Stimulated activated CD4-positive, alpha-beta T cell treated with anti-CD3 and anti-CD28 coated beads, Interleukin-2, amount 100 ng/mL, for 4 hours (primary cell): ENCODE measurements at places on chromosomes 2 and 18.

DNA sequence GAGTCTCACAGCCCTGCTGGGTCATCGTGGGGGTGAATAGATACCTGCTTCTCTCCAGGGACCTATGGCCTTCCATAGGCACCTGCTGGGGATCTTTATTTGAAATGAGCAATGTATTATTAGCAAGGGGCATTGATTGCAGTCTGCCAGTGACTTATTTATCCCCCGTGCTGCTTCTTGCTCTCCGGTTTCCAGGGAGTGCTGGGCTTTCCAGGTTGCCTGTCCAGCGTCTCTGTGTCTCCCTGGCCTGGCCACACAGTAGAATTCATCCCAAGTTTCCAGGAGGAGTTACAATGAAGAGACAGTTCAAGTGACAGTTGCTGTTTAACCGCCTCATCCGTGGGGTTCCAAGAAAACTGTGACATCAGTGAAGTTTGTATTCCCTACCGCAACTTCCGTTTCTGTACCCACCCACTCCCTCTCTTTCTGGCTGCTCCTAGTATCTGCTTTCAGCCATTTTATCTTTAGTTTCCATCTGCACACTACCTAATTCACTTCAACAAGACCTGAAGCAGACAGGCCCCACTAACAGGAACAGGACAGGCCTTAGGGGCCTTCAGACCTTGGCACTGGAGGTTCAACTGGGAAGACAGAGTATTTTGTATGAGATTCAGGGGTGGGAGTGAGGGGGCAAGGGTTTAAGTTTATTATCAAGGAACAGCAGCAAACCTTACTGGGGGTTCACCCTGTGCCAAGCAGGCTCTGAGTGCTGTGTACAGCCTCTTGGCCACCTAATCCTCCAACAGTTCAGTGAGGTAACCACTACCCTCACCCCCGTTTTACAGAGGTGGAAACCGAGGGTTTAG is 134.8 kb downstream of the PRKCE start:
- DNase-seq = no peak

DNA sequence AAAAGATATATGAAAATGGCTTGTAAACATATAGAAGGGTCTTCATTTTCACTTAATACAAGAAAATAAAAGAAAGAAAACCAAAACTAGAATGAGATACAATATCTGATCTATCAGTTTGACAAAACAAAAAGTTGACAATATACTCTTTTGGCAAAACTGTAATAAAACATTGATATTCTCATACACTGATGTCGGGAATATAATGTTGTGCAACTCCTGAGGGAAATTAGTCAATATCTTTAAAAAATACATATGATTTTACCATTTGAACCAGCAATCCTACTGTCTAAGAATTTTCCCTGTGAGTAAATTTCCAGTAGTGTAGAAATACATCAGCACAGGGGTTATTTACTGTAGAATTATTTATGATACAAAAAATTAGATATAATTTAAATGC is 336.1 kb upstream of the FSIP2 start:
- DNase-seq = no peak

DNA sequence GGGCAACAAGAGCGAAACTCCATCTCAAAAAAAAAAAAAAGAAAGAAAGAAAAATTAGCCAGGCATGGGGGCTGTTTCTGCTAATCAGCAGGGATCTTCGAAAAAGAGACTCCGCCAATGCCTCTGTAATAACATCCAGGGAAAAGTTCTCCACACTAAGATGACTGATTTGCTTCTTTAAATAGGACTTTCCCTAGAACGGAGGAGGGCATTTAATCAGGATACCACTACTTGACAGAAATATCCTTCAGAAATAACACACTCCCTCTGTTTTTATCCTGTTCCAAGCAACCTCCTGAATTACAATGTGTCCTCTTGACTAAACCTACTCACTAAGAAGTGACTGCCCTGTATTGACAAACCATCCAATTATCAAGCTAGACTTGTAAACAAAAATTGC is 21.7 kb downstream of the REV1 start:
- DNase-seq = no peak

- no peak for DNase-seq
Measured at GRCh38 chr18:51907687-51908597, 432.1 kb upstream of the DCC start.

GRCh38 chr2:63740943-63741342 is 100.8 kb upstream of the UGP2 start:
- DNase-seq = no peak

DNA sequence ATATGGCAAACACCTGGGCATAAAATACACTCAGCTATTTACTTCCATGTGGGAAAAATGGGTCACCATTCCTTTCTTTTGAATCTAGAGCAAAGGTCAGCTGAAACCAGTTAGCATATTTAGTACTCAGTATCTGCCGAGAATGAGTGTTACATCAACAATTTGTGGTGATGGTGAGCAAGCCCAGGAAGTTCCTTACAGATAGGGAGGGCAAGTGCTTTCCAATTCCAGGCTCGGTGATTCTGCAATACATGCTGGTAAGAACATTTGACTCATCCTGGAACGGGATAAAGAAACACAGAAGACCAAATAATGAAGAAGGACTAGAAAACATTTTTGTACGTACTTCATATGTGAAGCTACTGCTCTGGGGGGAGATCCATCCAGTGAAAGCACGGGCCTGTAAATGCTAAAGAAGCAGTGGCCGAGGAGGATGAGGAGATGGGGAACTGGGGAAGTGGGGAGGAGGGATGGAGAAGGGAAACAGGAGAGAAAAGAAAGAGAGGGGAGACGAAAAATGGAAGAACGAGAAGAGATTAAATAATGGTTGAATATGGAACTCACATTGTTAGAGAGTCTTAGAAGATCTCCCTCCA is 251.9 kb downstream of the TTC32 start:
- DNase-seq = no peak

DNA sequence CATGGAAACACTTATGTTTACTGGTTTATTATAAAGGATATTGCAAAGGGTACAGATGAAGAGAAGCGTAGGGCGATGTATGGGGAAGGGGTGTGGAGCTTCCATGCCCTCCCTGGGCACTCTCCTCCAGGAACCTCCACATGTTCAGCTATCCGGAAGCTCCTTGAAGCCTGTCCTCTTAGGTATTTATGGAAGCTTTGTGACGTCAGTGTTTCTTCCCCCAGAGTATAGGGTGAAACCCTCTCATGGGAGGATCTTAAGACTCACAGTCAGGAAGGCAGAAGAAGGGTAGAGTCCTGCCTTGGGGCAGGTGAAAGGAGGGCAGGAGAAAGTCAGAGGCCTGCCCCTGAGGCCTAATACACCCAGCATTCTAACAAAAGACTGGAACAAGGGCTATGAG is 61.3 kb upstream of the CREB1 start:
- no peak for DNase-seq

DNA sequence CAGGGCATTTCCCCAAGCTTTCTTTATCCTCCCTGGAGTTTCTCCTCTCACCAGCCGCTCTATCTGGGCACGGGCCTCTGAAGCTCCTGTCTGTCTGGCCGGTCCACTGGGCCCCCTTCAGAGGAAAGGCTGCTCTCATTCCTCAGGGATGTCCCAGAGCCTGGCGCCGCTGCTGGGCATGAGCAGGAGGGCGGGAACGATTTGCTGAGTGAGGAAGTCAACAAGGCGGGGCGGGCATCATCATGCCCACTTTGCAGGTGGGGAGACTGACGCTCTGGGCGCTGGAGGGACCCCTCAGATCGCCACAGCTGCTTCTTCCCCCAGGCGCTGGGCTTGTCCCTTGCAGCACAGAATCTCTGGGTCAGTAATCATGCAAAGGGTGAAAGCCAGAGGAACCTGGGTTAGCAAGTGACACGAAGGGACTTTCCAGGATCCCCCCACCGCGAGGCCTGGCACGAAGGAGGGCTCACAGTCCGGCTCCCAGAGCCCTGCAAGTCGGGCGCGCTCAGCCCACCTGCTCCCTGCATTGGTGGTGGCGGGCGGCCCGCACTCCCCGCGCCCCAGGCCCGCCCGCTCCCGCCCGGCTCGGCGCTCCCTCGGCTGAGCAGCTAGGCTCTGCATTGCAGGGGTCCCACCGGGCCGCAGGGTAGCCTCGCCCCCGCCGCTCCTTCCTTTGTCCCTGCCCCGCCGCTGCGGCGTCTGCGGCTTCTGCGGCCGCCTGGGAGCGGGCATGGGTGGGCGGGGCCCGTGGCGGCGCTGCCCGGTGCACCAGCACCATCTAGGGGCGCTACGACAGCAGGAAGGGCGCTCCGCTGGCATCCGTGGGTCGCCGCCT is 157.8 kb downstream of the CYRIA start:
- no peak for DNase-seq

- DNase-seq = no peak
Measured at GRCh38 chr2:177078416-177078815, 134.2 kb upstream of the HNRNPA3 start.

DNA sequence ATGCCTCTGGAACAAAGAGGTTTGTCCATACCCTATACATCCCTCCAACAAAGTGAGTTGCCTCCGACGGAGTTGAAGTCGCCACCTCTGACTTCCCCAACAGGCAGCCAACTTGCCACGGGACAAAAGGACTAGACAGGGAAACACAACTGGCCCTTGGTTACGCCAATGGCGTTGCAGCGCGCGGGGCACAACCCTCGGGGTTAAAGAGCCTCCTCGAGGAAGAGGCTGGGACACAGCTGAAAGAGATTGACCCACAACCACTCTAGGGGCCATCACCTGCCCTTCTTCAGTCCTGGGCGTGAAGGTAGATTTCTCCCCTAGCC is 545 bp downstream of the GTF3C2 start:
- no peak for DNase-seq

DNA sequence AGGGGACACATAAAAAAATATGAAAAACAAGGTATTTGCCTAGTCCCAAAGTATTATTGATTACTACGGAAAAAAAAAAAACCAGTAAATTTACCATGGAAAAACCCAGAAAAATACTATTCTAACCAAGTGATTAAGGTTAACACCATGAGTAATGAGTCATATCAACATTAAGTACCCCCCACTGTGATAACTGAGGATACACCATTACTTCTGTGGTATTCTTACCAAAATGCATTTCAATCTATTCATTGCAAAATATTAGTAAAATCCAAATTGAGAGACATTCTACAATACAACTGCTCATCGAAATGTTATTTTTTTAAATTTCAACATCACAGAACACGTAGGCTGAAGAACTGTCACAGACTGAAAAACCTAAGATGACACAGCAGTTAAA is 669.8 kb downstream of the ZEB2 start:
- no peak for DNase-seq

GRCh38 chr2:102074152-102074783 is 68.3 kb upstream of the IL1R1 start:
- no peak for DNase-seq

GRCh38 chr2:7140306-7140705 is 223.1 kb downstream of the RNF144A start:
- DNase-seq = no peak
